ENCODE measurements at places on chromosomes 12 and 14.

DNA sequence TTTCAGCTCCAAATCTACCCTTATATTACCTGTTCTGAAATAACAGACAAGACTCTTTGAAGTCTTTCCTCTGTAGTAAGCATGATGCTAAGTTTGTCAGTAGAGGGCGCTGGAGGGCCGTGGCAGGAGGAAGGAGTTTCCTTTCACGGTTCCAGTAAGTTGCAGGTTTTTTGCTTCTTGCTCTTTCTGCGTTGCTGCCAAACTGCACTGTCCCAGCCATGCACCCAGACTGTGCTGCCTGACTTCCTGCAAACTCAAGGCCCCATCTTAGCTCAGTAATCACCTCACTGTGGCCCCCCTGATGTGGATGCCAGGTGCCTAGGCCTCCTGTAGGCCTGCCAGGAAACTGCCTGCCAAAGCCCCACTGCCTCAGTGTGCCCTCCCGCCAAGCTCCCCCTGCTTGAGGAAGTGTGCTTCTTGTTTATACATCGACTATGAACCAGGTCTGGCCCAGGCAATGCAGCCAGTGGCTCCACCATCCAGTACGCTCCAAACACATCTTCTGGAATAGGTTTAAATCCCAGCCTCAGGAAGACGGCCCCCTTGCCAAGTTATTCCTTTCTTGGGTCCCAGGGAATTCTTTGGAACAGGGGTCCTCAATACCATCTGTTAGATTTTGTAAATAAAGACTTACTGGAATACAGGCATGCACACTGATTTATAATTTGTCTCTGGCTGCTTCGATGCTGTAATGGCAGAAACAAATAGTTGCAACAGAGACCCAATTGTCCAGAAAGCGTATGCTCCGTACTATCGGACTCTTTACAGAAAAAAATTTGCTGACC, 193.7 kb upstream of the LRIG3 start:
- DNase-seq = peak; percentile 76

DNA sequence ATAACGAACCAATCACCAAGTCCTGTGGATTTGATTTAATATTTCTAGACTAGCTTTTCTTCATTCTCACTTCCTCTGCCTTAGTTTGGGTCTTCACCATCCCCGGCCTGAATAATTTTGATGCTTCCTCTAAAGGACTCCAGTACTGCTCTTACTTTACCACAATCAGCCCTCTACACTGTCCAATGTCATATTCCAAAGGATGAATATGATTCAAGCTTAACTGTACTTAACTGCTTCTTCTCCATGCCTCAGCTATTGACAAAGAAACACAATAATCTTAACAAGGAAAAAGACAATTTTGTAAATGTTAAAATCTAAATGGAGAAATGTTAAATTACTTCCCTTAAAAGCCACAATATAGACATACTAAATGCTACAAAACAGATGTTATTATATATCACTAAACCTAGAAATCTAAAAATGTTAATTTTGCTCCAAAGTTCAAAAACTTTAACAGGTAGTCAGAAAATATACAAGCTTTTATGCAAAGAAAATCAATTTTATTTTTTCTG, 70.2 kb downstream of the STXBP6 start:
- DNase-seq = no peak

GRCh38 chr12:75840994-75841355, 190.6 kb downstream of the PHLDA1 start:
- no peak for DNase-seq

DNA sequence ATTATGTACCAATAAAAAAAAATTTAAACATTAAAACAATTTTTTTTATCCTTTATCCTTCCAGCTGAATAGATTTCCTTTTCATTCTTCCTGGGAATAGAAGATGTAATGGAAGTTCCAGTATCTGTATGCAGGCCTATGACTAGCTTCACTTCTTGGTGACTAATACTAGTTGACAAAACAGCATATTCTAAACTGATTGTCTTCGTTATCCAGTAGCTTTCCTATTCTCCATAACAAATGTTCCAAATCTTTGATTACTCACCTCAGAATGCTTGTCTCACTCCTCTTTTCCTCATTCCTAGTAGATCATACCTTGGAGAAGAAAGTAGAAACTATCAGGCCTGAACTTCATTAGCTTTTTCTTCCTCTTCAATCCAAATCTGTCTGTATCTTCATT, 70.7 kb downstream of the PLEKHA5 start:
- DNase-seq = no peak

GRCh38 chr12:44876544-44877410, 662 bp upstream of the NELL2 start:
- no peak for DNase-seq

- no peak for DNase-seq
Observed at GRCh38 chr12:92297405-92297804, 151.8 kb upstream of the BTG1 start.

DNA sequence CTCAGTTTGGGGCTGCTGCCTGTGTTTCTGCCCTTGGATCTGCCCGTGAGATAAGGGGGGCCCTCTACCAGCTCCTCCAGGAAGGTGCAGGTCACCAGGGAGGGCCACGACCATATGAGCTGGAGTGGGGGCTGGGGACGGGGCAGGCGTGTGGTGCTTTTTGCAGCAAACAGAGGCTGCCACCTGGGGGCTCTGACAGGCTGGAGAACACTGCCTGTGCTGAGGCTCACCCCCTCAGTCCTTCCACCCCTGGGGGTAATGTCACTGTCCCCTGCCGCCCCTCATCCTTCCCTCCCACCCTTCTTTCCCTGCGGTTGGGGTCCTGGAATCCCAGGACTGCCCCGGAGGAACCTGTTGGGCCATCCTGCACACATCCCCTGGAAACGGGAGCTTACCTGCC, 3.2 kb downstream of the PLD4 start:
- DNase-seq = no peak

DNA sequence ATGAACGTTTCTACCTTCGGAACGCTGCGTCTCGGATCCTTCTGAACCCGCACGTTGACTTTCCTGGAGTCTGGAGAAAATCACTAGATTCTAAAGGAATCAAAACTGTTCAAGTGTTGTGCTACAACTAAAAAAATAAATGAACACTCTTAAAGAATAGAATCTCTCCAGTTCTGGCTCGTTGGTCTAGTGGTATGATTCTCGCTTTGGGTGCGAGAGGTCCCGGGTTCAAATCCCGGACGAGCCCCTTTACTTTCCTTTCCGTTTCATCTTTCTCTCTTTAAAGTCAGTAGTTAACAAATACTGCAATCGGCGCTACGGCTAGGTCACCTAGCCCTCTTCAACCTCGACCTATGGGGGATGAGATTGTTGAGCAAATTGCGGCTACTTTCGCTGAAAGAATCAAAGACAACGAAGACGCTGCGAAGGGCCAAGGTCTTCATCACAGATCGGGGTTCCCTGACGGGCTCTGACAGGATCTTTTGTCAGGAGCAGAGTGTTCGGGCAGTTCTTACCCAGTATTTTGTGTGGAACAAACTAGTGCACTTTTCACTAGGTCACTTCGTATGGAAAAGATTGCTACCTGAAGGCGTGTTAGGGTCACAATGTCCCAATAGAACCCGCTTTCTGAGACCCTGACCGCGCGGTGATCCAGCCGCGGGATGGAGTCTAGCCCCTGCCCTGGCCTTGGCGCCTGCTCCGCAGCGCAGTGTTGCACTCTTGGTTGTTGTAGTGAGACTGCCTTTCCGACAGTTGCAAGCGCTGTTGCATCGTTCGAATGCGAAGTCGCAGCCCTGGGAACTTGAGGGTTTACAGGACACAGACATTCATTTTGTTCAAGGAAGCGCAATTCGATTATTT, 8.4 kb downstream of the OR6S1 start:
- DNase-seq = peak; percentile 67

GRCh38 chr12:56188131-56188777, 1.0 kb downstream of the SMARCC2 start:
- no peak for DNase-seq

DNA sequence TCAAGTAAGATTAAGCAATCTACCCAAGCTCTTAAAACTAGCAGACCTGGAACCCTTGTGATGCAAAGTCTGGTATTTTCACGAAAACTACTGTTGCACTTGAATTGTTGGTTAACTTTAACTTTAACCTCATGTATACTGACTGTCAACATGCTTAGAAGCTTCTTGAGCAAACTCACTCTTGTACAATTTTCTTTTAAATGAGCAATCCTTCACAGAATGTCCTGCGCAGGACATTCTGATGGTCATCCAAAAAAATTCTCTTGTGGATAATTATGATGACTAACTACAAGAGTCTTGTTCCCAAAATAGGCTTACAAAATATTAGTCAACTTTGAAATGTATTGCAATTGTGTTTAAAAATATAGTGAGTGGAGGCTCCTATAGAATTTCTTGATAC, 54.0 kb upstream of the PDE3A start:
- no peak for DNase-seq

- no peak for DNase-seq
Observed at GRCh38 chr12:129211862-129212630, 358.8 kb downstream of the GLT1D1 start.

GRCh38 chr12:47818467-47819137, 1.1 kb downstream of the HDAC7 start:
- no peak for DNase-seq

All from NCI-H2171 (cell line).